ENCODE measurements at places on chromosomes 12 and 14.

GRCh38 chr12:57011438-57012424 lies 4.6 kb downstream of the TAC3 start:
- DNase-seq = no peak

- DNase-seq = no peak
Observed at GRCh38 chr12:89345376-89345775, 6.9 kb downstream of the DUSP6 start.

DNA sequence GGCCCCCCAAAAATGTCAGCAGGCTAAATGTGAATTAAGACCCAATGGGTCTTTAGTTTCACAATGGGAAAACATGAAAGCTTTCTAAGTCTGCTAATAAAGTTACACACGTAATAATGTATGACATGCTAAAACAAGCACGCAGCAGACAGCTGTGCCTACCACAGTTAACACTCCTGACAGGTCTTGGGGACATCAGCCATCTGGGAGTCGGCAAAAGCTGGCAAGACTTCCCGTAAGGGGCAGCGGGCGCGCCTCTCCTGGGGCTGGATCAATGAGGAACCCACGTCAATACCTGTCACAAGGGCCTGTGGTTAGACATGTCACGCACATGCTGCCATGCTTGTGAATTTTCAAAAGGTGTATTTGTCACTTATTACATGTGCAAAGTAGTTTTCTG lies 45.0 kb downstream of the ACTN1 start:
- no peak for DNase-seq

DNA sequence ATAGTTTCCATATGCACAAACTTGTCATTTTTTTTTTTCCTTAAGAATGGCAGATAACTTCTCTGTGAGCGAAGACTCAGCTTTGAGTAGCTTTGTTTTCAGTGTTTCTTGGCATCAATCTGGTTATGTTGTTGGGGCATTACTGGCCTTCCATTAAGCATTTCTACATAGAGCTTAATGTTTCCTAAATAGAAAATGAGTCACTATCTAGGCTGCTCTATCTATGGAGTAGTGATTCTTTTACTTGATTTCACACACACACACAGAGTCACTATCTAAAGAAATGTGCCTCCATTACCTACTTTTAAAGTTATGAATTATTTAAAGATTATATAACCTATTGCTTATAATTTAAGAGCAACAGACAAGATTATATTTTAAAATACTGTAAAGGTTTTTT lies 53.9 kb downstream of the TMEM260 start:
- DNase-seq = no peak

DNA sequence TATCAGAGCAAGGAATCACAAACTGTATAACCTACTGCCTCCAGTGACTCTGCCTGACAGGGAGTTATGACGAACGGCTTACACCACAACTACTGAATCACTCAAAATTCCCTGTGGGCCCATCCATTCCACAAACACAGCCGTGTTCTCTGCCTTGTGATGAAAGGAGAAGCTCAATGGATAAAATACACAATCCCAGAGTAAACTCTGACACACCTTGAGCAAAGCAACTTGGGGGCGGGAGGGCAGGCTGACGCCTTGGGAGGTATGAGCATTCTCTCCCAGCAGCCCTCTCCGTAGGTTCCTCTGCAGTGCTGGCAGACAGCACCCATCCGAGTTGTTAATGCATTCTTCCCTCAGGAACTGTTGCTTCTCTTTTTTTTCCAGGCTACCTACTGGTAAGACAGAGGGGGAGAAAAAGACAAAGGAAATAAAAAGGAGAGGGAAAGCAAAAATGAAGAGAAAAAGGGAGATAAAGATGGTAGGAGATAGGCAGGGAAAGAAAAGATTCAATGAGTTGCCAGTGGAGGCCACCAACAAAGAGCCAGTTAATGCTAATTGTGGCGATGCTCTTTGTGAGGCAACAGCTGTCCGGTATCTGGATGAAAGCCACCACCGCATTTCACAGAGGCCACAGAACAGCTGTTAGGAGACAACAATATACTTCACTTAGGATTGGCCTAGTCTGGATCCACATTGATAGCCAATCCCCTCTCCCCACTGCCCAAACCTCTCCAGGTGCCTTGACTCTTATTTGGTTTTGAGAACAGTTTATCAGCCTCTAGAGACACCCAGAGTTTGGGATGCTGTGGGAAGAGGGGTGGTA lies 4.7 kb upstream of the DIO2 start:
- no peak for DNase-seq

DNA sequence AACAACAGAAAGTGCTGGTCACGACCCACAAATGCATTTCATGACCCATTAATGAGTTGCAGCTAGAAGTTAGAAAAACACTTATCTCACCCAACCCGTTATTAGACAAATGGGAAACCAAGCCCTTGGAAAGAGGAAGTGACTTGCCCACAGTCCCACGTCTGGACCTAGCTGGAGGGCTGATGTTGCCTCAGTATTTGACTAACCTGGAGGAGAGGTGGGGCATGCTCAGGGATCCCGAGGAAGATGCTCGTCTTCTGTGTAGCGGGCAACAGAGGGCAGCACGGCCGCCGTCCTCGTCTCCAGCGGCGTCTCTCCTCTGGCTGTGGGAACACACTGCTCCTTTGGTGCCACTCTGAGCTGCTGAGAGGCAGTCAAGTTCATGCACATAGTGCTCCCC lies 12.7 kb downstream of the CCND2 start:
- DNase-seq = no peak

DNA sequence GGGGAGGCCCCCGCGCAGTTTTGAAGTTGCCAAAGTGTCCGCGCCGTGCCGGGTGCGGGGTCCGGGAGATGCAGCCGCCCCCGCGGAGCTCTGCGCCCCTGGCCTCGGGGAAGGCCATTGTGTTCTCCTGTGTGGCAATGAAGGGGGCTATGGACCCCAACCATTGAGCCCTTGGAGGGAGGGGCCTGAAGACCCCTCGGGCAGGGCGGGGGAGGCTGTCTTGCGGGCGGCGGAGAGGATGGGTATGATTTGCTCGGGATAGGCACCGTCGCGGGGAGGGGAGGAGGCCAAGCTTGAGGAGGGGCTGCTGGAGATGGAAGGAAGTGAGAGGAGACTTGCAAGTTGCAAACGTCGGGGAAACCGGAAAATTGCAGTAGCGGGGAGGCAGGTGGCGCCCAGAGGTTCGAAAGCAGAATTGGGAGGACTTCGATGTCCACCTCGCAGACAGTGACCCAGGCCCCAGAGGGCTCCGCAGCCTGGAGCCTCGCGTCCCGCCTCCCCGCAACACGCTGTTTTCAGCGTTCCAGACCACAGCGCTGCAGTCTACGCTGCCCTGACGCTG lies 25.4 kb downstream of the BCL11B start:
- DNase-seq = no peak

DNA sequence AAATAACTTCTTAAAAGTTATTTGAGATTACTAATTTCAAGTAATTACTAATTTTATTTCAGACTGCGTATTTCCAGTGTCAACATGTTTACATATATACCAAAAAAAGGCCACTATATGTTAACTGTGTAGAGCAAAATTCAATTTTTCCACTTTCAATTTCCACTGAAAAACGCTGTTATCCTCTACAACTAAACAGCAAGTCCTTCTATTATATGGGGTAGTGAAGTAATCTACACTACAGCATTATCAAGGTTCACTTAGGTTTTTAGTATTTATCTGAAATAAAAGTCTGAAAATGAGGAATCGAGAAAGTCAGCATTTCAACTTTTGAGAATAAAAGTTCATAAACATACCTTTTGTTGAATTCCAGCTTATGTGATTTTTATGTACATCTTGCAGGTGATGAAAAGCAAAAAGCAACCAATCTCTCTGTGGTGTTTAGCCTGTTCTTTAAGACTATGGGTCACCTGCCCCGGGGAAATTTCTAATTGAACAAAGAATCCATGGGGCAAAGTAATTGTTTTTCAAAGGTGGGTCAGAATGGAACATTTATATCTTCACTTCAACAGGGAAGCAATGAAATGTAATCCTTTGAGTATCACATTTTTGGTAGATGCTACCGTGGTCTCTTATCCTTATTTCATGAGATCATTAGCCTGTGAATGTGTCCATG lies 3.3 kb downstream of the BTG1 start:
- DNase-seq = no peak

DNA sequence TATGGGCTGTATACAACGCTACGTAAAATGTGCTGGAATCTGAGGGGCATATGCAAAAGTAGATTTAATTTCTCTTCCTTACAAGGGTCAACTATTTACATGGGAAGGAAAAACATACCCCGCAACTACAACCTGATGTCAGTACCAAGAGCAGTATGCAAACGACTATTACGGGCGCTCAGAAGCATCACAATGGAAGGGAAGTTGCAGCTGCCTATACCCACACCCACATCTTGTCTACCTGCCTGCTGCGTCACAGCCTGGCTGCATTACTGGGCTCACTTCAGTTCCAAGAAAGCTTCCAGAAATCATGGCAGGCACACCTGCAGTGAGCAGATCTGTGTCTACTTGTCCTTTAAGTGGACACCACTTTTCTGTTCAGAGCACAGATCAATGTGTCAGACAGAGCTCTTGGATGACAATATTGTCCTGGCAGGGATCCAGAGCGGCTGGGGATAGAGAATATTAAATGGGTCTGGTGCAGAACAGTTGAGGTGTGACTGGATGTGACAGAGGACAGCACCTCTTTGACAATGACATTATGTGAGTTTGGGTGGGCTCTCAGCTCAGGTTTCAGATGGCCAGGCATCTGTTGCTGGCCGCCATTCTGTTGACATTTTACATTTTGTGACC lies 41.5 kb upstream of the GNG2 start:
- DNase-seq = no peak

GRCh38 chr12:84924981-84925380 lies 12.4 kb upstream of the SLC6A15 start:
- DNase-seq = no peak

DNA sequence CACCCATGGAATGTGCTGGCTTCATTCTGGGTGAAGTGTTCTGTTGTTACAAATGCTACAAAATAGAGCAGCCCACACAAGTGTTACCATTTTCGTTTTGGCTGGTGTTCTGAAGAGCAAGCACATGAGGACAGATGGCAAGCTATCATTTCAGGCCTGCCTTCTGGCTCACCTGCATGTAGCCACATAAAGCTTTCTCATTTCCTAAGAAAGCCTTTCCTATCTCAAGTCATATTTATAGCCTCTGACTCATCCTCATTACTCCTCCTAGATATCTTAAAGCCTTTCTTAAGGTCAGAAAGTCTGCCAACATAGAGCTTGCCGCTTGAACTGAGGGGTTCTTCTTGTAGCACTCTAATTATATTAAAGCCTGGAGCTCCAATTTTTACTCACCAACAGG lies 89.0 kb downstream of the PTPRR start:
- no peak for DNase-seq

DNA sequence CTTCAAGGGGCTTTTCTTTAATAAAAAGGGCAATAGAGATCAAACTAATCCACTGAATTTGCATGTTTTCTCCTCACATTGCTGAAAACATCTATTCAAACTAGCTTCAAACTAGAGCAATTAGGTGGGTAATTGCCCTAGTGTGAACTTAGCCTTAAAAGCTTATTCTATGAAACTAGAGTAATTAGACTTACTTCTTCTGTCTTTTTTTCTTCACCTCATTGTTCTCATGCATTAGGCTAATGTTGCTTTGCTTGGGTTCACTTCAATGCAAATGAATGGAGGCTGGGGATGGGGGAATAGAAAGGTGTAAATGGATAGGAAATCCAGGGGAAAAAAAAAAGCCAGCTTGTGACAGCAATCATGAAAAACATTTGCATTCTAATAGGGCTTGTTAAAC lies 414.8 kb upstream of the LMO3 start:
- DNase-seq = no peak

- DNase-seq = no peak
Observed at GRCh38 chr14:29804481-29805266, 123.0 kb downstream of the PRKD1 start.

DNA sequence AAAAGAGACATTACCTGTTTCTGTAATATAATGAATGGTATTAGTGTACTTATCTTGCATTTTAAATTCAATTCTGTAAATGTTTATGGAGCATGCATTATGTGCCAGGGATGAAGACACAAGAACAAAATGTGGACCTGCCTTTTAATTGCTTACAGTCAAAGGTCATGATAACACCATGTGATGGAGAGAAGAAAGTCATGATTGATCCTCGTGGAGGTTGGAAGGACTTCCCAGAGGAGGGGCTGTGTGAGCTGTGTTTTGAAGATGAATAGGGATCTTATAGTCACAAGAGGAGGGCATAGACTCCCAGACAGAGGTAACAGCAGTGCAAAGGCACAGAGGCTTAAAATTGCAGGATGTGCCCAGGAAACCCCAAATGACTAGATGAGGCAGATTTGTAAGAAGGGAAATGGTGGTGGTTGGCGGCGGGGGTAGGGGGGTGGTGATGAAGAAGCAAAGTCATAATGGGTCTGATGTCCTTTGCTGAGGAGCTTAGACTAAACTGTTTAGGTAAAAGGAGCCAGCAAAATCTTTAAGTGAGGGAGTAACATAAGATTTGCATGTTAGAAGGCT lies 151.5 kb downstream of the PRKCH start:
- peak; percentile 61 for DNase-seq

DNA sequence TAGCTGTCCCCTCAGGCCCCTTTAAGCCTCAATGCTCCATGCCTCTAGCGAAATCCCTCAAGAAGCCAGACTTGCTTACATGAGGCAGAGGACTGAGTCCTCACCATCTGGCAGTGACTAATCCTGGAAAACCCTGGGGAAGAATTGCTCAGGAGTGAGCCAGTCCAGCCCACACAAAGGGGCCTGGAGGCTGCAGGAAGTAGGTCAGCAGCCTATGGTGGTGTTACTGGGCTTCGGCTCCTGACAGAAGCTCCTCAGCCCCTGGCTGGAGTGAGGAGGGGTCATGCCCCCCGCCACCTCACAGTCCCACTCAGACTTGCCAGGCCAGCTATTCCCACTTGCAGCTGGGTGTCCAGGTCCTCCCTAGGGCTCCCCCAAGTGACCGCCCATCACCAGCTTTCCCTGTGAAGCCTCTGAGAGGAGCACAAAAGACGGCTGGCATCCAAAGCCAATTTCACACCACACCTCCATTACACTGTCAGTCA lies 250.5 kb downstream of the DPF3 start:
- no peak for DNase-seq

- DNase-seq = no peak
Observed at GRCh38 chr14:69985463-69985862, 106.2 kb downstream of the SMOC1 start.

GRCh38 chr12:119128527-119128926 lies 50.2 kb upstream of the HSPB8 start:
- no peak for DNase-seq
